ENCODE measurements at places on chromosomes 16 and 17. TPM values are rescaled to one million over a fixed set of nuclear protein-coding genes. Genes with fewer than 3 reads are reported as not detected.

DNA sequence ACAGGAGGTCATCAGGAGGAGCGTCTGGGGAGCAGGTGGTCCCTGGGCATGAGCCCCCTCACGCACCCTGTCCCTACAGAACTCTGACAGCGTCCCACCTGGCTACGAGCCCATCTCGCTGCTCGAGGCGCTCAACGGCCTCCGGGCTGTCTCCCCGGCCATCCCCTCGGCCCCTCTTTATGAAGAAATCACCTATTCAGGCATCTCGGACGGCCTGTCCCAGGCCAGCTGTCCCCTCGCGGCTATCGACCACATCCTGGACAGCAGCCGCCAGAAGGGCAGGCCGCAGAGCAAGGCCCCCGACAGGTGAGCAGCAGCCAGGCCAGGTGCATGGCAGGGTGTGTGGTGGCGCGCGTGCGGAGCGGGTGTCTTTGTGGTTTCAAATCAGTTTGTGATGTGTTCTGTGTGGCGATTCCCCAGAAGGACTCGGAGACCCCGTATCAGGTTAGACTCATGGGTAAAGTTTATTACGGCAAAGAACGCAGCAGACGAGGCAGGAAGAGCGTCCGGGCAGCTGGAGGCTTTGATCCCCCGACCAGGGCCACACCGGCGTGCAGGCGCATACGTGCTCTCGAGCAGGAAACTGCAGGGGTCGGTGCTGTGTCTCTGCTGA, 11.8 kb upstream of the NUDT16L1 start:
- DNase-seq: no peak

The CHST5 gene
- total RNA-seq: not detected

DNA sequence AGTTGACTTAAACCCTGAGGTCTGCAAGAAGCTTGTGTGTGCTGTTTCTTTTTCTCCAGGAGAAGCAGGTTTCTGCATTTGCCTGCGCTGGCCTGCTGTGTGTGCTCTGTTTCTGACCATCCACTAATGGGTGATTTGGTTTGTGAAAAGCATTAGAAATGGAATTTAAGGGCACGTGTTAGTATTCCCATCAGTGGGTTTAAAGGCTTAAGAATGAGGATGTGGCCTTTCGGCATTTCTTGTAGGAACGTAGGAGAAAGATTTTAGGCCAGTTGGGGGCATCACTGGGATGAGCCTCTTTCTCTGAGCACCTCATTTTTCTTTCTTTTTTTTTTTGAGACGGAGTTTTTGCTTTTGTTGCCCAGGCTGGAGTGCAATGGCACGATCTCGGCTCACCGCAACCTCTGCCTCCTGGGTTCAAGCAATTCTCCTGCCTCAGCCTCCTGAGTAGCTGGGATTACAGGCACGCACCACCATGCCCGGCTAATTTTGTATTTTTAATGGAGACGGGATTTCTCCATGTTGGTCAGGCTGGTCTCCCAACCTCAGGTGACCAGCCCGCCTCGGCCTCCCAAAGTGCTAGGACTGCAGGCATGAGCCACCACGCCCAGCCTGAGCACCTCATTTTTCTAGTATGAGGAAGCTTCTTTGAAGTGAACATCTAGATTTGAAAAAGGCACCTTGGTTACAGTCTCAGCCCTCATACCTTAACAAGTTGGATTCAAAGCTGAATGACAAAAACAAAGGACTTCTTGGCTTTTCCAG, 110.3 kb downstream of the BANP start:
- DNase-seq: no peak

DNA sequence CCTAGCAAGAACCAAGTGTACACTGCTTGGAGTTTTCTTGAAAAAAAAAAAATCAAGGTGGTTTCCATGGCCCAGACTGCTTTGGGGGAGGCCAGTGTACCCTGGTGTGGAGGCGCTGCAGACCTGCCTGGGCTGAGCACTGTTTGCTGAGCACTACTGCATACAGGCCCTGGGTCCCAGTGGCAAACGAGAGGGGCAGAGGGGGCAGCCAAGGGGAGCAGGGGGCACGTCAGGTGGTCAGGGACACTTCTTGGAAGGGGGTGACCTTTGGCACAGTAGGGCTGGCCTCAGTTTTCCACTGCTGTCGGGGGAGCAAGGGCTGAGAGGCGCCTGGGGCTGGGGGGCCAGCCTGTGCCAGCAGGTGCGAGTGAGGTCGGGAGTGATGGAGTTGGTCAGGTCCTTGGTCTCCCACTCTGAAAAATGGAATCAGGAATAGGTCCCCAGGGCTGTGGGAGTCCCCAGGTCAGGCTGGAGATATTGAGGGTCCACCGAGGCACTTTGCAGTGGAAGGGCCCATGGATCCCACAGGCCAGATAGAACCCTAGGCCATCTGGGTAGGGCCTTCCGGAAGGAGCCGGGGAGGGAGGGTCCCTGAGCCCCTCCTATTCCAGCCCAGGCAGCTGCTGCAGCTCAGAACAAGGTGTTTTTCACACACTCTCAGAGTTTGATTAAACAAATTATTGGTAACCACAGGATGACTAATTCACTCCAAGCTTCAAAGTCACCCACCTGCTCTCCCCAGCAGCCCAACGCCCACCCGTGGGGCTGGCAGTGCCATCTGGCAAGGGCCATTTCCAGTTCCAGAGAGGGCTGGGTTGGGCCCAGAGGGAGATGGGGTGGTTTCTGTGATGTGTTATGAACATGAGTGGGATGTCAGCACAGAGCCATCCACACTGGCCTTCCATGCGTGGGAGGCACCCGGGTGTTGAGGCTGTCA, 3.5 kb downstream of the ZFPM1 start:
- no peak for DNase-seq

DNA sequence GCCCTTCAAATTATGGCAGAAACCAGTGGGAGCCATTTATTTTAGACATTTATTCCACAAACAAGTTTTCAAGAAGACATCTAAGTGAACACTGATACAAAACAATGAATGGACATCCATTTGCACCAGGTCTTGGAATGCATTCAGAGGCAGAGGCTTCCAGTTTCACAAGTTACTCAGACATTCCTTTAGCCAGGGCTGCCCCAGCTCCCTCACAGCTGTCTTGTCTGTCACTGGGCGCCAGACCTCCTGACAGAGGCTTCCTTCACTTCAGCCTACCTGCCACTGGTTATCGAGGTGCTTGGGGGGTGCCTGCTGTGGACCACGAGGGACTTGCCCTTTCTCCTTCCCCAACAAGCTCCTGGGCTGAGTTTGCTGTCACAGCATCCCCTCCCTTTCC, 19.2 kb downstream of the AQP8 start:
- DNase-seq: no peak

The GRB2 gene
- total RNA-seq: 135 TPM

The HID1 gene
- 218 TPM for total RNA-seq

GRCh38 chr16:31452631-31453106, 6.6 kb upstream of the ARMC5 start:
- DNase-seq: peak; percentile 54

DNA sequence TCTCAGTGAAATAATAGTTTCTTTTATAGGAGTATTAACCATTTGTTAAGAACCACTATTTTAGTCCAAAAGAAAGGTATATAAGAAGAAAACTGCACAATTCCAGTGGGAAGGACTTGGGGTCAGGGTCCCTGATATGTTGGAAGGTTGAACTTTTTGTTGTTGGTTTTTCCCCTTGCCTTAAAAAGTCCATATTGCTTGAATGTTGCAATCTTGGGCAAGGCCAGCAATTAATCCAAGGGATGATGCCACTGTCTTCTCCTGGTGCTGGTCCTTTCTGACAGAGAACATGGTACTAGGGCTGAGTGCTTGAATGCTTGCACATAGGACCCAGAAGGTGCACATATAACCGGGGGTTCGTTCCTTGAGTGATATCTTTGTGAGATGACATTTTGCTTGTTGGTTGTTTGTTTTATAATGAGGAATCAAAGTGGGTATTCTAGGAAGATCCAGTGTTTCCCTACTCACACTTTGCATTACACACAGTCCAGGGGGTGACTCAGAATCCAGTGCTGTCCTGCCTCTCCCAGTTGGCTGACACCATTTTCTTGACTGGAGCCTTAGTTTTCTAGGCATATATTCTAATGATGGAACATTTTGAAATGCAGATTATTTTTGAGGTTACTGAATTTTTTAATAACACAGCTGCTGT, 54.9 kb downstream of the SIAH1 start:
- no peak for DNase-seq

Measured in stomach (tissue), 19 donors.